Umbilical cord (tissue), 2 donors: ENCODE measurements at places on chromosomes 11 and 22.

DNA sequence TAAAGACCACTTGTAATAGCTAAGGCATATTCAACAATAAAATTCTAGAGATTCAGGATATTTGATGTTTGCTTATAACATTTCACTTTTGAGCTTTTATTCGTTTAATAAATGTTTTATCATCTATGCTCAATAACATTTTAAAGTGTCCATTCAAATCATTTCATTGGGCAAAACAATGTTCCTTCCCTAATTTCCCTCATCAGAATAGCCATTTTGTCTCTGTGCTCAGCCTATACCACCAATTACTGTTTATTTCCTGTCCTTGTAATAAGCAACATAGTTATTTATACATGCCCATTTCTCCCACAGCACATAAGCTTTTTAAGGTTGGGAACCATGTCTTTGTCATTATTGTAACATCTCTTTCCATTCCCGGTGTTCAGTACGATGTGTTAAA lies 1.3 kb upstream of the SC5D start:
- DNase-seq: no peak

DNA sequence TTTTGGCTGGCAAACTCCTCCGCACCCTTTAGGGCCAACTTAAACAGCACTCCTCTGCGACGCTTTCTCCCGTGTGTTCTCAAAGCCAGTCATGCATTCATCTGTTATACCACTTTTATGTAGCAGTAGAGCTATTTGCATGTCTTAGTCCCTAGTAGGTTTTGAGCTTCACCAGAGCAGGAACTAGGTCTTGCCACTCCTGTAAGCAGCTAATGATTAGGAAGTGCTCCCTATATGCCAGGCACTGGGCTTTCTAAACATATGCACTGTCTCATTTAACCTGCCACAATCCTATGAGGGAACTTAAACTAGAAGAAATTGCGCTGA lies 180.8 kb downstream of the DBX1 start:
- no peak for DNase-seq

GRCh38 chr11:23112987-23113886 lies 253.0 kb upstream of the CCDC179 start:
- peak; percentile 59 for DNase-seq

DNA sequence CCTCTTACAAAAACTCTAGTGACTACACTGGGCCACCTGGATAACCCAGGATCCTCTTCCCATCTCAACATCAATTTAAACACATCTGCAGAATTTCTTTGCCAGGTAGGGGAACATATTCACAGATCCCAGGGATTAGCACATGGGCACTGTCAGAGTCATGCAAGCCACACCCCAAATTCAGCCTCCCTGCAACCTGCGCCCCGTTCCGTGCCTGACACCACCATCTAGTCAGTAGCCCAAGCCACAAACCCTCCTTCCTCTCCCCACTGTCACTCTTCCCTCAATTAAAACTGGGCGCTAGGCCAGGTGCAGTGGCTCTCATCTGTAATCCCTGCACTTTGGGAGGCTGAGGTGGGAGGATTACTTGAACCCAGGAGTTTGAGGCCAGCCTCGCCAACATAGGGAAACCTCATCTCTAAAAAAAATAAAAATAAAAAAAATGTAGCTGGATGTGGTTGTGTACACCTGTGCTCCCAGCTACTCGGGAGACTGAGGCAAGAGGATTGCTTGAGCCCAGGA lies 6.4 kb downstream of the FADD start:
- no peak for DNase-seq

- no peak for DNase-seq
These were observed 104.5 kb downstream of the EFCAB6 start for GRCh38 chr22:43707648-43708047.

GRCh38 chr11:119999220-119999619 lies 138.7 kb downstream of the TRIM29 start:
- DNase-seq: no peak

DNA sequence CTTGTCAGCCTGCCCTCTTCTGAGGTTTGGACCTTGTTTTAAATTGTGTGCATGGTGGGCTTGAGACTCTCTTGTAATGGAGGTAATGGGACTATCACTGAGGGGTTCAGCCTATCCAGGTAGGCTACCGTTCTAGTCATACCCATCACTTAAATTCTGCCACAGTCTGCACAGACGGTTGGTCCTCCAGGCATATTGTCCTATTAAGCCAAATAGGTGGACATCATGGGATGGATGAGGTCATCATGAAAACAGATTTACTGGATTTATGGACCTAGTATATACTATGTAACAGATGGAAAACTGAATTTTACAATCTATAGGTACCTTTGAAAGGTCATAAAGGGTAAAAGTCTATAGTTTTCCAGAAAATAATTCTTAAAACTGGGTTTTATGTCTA lies 9.1 kb upstream of the RBM4 start:
- DNase-seq: no peak

DNA sequence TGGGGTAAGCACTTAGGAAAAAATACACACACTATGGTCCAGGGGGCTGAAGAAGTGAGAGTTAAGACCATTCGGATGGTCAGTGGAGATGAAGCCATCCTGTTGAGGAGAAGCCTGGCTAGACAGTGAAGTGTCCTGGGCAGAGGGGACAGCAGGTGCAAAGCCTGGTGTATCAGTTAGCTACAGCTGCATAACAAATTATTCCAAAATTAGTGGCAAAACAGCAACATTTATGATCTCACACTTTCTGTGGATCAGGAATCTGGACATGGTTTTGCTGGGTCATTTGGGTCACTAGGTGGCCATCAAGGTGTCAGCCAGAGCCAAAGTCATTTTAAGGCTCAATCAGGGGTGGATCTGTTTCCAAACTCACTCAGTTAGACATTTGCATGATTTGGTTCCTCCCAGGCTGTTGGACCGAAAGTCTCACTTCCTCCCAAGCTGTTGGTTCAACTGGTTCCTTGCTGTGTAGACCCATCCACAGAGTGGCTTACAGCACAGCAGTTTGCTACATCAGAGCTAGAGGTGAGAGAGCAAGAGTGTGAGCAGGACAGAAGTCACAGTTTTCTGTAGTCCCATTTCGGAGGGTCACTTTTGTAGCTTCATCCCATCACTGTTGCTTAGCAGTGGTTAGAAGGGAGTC lies 80.1 kb upstream of the ALX4 start:
- no peak for DNase-seq

GRCh38 chr11:132075447-132075846 lies 705.0 kb downstream of the NTM start:
- no peak for DNase-seq

DNA sequence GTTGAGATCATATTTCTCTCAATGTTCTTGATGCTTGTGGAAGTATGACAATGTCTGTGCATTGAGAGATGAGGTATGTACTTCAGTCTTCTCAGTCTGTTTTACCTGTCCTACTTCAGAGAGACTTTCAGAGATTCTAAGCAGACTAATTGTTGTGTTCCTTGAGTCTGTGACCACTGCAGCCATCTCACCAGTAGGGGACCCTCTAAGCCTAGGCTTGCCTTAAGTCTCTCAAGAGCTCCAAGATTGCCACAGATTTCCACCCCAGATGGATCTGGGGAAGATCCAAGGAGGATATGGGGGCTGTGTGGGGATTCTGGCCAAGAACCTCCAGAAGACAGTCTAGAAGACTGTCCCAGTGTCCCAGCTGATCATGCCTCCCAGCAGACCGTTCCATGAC lies 179.9 kb upstream of the PLET1 start:
- DNase-seq: no peak

- peak; percentile 81 for DNase-seq
These were observed 34.1 kb downstream of the NEU3 start for GRCh38 chr11:75022759-75023396.

- no peak for DNase-seq
These were observed 295.9 kb downstream of the MIAT start for GRCh38 chr22:26953012-26953883.

GRCh38 chr11:116557282-116557681 lies 215.5 kb downstream of the BUD13 start:
- DNase-seq: no peak

DNA sequence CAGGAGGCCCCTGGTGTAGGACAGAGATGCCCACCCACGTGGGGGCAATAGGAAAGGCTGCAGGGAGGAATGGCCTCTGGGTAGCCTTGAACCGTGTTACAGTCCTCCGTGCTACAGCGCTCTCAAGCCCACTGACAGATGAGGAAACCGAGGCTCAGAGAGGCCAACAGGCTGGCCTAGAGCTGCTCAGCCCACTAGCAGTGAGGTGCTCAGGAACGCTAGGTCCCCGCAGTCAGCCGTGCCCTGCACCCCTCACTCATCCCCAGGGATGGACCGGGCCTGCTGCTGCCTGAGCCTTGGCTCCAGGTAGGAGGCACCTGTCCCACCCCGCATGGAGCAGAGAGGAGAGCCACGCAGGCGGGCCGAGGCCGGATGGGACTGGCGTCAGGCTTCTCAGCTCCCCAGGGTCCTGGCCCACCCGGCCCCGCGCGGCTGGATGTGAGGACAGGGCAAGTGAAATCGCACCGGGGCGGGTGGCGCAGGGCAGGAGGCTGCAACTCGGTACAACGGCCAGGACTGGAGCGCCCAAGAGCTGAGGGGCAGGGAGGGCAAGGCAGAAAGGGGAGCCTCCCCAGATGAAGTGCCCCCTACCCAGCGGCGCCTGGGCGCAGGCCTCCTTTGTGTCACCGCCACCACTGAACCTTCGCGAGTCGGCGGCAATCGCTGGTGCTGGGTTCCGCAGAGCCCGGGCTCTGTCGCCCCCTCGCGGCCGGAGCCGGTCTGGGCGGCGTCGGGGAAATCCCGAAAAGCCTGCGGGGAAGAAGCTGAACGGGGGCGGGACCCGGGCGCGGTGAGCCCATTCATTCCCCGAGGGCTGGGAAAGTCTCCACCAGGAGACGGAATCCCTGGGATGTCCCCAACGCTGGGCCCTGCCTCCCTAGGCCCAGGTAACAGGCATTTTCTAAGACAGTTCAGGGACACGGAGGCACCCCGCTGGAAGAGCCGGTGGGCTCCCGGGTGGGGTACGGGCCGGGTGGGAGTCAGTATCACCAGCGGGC lies 8.4 kb upstream of the SLC2A11 start:
- peak; percentile 73 for DNase-seq

- no peak for DNase-seq
These were observed 11.0 kb upstream of the CCDC34 start for GRCh38 chr11:27373856-27374602.

GRCh38 chr11:22703040-22703439 lies 36.6 kb downstream of the GAS2 start:
- DNase-seq: peak; percentile 93

DNA sequence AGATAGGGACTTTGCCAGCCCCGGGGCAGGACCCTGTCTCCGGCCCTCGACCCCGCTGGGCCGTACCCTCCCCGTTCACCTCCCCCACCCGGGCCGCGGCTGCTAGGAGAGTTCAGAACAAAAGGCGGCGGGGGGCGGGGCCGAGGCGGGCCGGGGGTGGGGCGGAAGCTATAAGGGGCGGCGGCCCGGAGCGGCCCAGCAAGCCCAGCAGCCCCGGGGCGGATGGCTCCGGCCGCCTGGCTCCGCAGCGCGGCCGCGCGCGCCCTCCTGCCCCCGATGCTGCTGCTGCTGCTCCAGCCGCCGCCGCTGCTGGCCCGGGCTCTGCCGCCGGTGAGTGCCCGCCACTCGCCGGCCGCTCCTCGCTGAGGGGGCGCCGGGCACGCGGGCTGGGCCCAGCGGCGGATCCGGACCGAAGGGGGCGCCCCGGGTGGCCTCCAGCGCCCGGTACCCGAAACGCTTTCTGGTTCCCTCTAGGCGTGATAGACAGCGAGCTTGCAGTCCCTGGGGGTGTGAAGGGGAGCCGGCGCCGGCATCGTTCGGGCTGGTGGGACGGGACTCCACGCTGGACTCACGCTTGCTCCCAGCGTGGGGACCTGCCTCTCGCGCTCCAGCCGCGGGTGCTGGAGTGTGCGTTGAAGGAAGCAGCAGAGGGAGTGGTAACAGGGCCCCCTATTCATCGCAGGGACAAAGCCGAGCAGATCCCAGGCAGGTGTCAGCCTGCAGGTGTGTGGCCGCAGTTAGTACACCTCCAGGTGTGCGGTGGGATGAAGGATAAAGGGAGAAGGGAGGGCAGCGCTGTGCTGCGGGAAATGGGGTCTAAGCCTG lies at the start of gene MMP11:
Gene MMP11 (plus strand): TSS at position 201 of the 825 bp plus-strand sequence. CDS start 22 bp downstream, at position 223.
- peak; percentile 59 for DNase-seq

- no peak for DNase-seq
These were observed 28.6 kb downstream of the PARVG start for GRCh38 chr22:44209343-44209742.

DNA sequence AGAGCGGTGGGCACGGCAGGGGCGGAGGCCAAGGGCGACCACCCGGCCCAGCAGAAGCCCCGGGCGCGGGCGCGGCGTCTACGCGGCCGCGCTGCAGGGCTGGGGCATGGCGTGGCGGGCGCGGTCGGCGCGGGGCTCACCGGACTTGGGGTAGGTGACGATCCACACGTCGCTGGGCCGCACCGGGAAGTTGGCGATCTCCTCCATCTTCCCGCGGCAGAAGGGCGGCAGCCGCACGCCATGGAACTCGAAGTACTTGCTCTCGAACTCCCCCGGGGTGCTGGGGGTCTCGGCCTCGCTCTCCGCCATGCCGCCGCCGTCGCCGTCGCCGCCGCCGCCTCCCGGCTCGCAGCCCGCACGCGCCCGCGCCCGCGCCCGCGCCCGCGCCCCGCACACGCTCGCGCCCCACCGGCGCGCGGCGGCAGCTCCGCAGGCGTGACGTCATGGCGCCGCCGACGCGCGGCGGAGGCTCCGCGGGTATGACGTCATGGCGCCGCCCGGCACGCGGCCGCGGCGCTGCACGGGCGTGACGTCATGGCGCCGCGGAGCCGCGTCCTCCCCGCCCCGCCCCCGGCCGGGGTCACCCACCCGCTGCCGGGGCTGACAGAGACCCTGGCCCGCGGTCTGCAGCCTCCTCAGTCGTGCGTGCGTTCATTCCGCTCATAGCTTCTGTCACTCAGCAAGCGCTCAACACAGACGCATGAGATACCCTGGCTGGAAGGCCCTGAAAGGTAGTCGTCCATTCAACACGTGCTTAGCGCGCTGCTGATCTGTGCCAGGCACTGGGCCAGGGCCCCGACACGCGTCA lies at the start of gene SULT4A1:
Gene SULT4A1 (minus strand): TSS at position 440 of the 808 bp plus-strand sequence. CDS start 131 bp downstream, at position 309.
- no peak for DNase-seq

DNA sequence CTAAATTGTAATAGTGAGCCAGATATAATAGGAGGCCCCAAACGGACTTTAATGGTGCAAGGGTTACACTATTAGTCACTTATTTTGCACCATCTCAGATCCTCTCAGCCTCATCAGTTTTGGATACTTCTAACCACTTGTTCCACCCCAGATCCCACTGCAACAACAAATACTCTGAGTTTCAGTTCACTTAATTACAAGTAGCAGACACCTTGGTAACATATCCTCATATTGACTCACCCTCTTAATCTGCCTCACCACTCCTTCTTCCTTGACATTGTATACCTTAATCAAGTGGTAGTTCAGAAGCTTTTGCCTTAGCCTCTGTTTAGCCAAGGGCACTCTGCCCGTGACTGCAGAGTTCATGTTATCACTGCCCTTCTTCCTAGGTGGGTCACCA lies 256.1 kb upstream of the UBASH3B start:
- no peak for DNase-seq

DNA sequence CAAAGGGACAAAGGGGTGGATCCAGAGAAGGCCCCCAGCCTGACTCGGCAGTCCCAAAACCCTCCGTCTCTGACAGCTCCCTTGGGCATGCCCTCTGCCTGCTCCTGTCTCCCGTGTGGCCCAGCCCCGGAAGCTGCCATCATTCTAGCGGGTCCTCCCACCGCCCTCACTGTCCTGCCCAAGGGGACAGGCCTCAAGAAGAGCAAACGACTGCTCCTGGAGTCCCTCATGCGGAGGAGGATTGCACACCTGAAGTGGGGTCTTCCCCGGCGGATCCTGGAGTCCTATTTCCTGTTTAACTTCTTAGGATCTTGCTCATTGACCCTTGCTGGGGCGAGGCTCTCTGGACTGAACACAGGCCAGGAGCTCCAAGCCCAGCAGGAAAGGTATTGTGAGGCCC lies 2.6 kb upstream of the MEI1 start:
- DNase-seq: no peak

- no peak for DNase-seq
These were observed 419.2 kb downstream of the TENM4 start for GRCh38 chr11:79021601-79022000.
